ENCODE measurements at places on chromosomes 1 and 21. TPM values are rescaled to one million over a fixed set of nuclear protein-coding genes. Genes with fewer than 3 reads are reported as not detected.

DNA sequence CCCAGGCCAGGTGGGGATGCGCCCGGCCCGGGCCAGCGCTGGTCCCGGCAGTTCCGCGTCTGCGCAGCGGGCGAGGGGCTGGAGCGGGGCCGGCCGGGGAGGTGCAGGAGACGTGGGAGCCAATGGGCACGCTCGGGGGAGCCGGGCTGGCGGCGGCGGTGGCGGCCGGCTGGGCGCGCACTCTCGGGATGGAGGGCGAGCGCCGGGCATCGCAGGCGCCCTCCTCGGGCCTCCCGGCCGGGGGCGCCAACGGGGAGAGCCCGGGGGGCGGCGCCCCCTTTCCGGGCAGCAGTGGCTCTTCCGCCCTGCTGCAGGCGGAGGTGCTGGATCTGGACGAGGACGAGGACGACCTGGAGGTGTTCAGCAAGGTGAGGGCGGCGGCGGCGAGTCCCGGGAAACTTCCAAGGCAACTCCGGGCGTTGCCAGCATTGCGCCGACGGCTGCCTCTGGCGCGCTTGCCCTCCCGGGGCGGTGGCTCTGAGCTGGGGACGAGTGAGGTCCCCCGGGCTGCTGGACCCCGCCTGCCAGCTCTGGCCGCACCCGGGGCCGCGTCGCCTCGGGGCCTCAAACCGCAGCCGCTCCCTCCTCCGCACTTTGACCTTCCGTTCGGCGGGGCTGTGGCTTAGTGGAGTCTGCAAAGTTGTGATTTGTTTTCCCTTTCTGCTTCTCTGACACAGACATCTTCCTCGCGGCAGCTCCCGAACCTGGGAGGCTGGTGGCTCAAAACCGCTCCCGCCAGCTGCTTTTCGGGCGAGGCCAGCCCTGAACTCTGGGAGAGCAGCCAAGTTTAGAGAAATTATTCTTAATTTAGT lies at the start of gene SNX7:
TSS of gene SNX7 (plus strand) at position 178 of the 812 bp plus-strand sequence. CDS start at position 189, 11 bp downstream.
- H3K27ac ChIP-seq, result peak within 1 kb of the TSS; percentile 97
- peak within 1 kb of the TSS; percentile 99 for H3K4me3 ChIP-seq
- no peaks in the 10 kb centered on the region for H3K36me3 ChIP-seq

- H3K4me1 ChIP-seq, result peaks cover 18% of the 10 kb centered on the region
- H3K27ac ChIP-seq, result peak overlapping the region; percentile 77
- no peaks in the 10 kb centered on the region for H3K27me3 ChIP-seq
Observed at GRCh38 chr1:91611483-91611917, 110.8 kb downstream of the CDC7 start.

GRCh38 chr1:104706631-104707147 lies 957.0 kb downstream of the AMY1C start:
- DNase-seq, result no peak
- no peaks in the 10 kb centered on the region for H3K36me3 ChIP-seq
- H3K4me1 ChIP-seq, result no peaks in the 10 kb centered on the region
- no peak overlapping the region for H3K4me3 ChIP-seq

Gene NOS1AP
- total RNA-seq, result 4.4 TPM

DNA sequence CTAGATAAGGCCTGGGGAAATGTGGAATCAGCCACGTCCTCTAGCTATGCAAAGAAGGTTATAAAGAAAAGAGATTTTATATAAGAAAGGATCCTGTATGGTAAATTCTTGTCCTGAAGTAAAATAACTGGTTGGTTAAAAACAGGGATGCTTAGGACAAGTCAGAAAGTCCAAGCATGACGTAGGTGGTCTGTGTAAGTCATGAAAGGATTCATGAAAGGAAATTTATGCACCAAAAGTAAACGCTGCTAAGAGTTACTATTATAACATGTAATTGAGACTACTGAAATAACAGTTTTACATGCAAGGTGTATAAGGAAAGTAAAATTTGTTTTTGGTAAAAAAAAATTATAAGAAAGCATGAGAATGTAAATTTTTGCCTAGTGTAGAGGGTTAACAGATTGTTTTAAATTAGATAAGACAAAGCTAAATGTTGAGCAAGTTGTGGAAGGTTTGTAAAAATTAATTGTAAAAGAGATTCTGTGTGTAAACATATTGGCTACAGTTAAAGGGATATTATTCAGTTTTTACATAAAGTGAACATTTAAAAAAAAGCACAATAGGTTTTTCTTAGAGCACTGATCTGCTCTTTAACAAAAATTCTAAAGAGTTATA lies 43.9 kb downstream of the PIGK start:
- no peaks in the 10 kb centered on the region for H3K4me1 ChIP-seq
- H3K36me3 ChIP-seq, result peaks cover 28% of the 10 kb centered on the region
- DNase-seq, result no peak
- H3K27ac ChIP-seq, result no peak overlapping the region
- H3K27me3 ChIP-seq, result no peaks in the 10 kb centered on the region
- no peak overlapping the region for H3K4me3 ChIP-seq

Gene CYP4X1
- 0.62 TPM for total RNA-seq

DNA sequence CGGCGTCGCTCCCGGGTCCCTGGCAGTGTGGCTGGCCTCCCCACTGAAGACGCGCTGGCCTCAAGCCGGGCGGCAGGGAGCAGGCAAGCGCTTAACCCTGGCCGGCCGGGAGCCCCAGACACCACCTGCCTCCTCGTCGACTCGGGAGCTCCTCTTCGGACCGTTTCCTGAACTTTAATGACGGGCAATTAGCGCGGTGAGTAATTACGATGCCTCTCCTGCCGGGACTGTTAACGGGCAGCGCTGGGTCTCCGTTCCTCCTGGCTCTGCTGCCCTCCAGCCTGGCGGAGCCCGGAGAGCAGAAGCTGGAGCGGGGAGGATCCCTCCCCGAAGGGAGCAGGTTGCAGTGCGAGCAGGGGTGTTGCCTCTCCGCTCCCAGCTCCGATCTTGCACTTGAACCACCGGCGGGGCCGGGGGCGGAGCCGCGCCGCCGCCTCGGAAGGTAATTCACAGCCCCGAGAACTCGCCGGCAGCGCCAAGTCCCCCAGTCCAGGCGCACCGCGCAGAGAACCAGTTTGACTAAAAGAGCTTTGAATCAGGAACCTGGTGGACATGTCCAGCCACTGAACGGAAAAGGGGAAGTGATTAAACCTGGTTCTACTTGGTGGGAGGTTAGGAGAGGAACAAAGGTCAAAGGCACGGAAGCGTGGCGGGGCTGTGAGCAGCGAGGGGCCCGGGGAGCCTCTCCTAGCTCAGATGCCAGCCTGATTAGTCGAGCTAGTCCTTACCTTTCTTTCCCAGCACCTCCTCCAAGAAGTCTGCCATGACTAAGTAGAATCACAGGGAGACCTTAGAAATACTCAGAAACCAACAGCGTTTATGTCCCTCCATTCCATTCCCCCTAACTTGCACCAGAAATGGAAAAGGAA lies 18.3 kb upstream of the PLEKHA6 start:
- H3K4me1 ChIP-seq, result peaks cover 25% of the 10 kb centered on the region
- H3K36me3 ChIP-seq, result no peaks in the 10 kb centered on the region
- peaks cover 46% of the 10 kb centered on the region for H3K27me3 ChIP-seq
- peak overlapping the region; percentile 80 for H3K4me3 ChIP-seq

DNA sequence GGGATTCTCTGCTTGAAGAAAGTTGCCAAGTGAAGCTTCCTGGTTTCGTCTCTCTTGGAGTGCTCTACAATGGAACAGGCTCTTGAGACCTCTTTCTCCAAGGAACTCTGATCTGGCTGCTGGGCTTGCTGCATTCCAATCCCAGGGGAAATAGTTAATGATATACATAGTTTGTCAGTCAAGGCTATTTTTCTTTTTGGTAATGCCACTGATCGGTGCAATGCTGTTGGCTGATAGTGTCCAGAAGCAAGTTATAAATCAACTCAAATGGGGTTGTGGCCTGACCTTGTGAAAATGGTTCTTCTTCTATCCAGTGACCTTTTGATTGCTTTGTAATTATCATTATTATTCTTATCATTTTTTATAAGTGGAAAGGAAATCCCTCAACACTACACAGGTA lies 48.4 kb upstream of the TNFSF18 start:
- H3K27me3 ChIP-seq, result peaks cover 4% of the 10 kb centered on the region
- H3K4me1 ChIP-seq, result peaks cover 2% of the 10 kb centered on the region
- no peaks in the 10 kb centered on the region for H3K36me3 ChIP-seq
- no peak overlapping the region for H3K4me3 ChIP-seq
- H3K27ac ChIP-seq, result no peak overlapping the region
- DNase-seq, result no peak

DNA sequence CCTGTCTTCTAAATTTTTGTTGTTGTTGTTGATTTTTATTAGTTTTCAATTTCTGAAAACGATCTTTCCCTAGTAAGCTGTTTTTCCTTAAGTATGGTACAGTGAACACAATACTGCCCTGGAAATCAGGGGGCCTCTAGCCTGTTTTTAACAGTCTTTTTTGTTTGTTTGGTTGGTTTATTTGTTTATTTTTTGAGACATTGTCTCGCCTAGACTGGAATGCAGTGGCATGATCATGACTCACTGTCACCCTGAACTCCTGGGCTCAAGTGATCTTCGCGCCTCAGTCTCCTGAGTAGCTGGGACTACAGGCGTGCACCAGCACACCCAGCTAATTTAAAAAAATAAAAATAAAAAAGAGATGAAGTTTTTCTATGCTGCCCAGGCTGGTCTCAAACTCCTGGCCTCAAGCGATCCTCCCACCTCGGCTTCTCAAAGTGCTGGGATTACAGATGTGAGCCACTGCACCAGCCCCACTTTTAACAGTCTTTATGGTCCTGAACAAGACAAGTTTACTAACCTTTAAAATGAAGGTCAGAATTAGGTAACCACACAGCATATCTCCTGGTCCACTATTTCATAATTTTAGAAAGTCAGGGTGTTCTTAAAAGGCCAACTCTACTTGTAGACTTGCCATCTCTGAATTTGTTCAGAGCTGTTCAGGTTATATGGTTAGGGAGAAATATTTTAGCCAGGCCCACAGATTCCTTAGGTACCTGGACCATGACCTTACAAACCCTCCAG lies 35.4 kb downstream of the TBCE start:
- DNase-seq, result no peak
- peaks cover 11% of the 10 kb centered on the region for H3K36me3 ChIP-seq
- peaks cover 3% of the 10 kb centered on the region for H3K4me1 ChIP-seq

Gene RHD
- total RNA-seq, result not detected

Gene IL20
- total RNA-seq, result not detected

Gene RAD54L
- 11.7 TPM for total RNA-seq

- DNase-seq, result no peak
- H3K27ac ChIP-seq, result peak overlapping the region; percentile 98
- H3K4me1 ChIP-seq, result peaks cover 67% of the 10 kb centered on the region
Observed at GRCh38 chr1:33350611-33351280, 29.8 kb upstream of the A3GALT2 start.

GRCh38 chr1:1333551-1334241 lies 2.6 kb downstream of the TAS1R3 start:
- no peak for DNase-seq
- no peak overlapping the region for H3K4me3 ChIP-seq
- peaks cover 2% of the 10 kb centered on the region for H3K36me3 ChIP-seq
- no peaks in the 10 kb centered on the region for H3K27me3 ChIP-seq
- no peak overlapping the region for H3K27ac ChIP-seq

GRCh38 chr1:208137193-208137592 lies 107.0 kb downstream of the PLXNA2 start:
- DNase-seq, result no peak
- peak overlapping the region; percentile 37 for H3K27ac ChIP-seq
- H3K4me3 ChIP-seq, result no peak overlapping the region

Gene PLA2G5
- total RNA-seq, result not detected

Gene CD1D
- total RNA-seq, result 2.2 TPM

Gene FAM72A
- total RNA-seq, result 1.7 TPM

Gene SPSB1
- 22.0 TPM for total RNA-seq

Gene PINK1
- 38.1 TPM for total RNA-seq

- H3K4me1 ChIP-seq, result peaks cover 9% of the 10 kb centered on the region
- H3K27me3 ChIP-seq, result no peaks in the 10 kb centered on the region
- peak overlapping the region; percentile 93 for H3K4me3 ChIP-seq
- no peak for DNase-seq
Observed at GRCh38 chr1:108877348-108878159, 769 bp downstream of the GPSM2 start.

DNA sequence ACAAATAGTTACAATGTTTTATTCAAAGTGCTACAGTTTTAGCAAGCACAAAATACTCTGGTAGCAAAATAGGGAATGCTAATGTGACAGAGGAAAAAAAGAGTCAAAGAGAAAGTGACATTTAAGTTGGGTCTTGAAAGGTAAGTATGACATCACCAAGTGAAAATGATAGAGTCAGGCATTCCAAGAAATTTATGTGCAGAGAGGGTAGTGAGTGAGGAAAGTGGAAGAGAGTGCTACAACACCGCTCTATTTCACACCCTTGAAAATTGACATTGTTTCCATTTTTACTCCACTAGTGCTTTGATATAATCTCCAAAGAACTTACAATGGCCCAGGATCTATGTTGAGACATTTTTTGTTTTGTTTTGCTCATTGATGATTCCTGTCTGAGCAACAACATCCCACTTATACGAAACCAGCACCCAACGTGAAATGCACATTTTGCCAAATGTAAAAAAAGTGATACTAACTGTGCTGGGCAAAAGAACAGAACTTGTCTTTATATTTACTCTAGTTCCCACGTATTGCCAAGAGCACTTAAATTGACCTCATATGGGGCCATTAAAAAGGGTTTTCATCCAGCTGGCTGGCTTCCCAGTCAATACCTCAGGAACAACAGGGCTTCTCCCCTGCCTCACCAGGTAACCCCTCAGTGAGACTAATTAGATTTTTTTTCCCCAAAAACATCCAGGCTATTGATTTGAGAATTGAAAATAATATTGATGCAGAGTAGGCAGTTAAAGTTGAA lies 206.3 kb upstream of the NR5A2 start:
- H3K27me3 ChIP-seq, result peaks cover 3% of the 10 kb centered on the region
- no peak overlapping the region for H3K27ac ChIP-seq
- no peak for DNase-seq
- no peaks in the 10 kb centered on the region for H3K36me3 ChIP-seq
- H3K4me3 ChIP-seq, result no peak overlapping the region
- peaks cover 7% of the 10 kb centered on the region for H3K4me1 ChIP-seq

GRCh38 chr1:18440385-18441226 lies 40.1 kb upstream of the KLHDC7A start:
- DNase-seq, result no peak
- H3K27me3 ChIP-seq, result peaks cover 25% of the 10 kb centered on the region
- H3K36me3 ChIP-seq, result no peaks in the 10 kb centered on the region
- no peak overlapping the region for H3K27ac ChIP-seq
- H3K4me3 ChIP-seq, result no peak overlapping the region

Gene ZFP69B
- 9.0 TPM for total RNA-seq

DNA sequence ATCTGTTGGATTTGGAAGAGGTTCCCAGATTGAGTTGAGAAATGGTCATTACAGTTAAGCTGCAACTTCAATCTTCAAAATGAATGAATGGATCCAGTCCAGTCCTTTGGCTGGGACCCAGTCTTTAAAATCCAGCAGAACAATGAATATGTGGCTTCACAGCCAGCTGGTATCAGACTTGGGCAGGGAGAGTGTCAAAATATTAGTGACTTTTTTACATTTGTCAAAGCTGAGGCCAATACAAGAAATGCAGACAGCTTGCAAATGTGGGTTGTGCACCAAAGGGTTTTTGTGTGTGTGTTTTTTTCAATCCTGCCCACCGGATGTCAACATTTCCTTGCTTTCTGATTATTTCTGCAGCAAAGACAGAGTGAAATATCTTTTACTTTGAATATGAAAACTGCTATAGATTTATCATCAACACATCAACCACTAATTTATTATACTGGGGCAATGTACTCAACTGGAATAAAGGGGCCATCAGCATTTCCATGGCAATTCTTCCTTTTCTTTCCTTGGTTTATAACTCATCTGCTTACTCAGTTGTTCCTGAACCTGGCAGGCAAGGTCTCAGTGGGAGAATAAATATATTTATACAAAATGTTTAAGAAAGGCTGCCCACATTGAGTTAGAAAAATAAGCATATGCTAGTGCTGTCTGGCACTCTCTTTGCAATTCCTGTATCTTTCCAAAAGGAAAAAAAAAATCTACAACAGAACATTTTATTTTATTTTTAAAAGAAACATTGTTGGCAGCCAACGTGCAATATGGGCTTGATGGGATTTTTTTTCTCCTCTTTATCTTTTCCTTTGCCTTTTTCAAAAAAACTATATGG lies 491.6 kb upstream of the C1orf87 start:
- no peak overlapping the region for H3K4me3 ChIP-seq
- peaks cover 12% of the 10 kb centered on the region for H3K27me3 ChIP-seq
- peaks cover 21% of the 10 kb centered on the region for H3K4me1 ChIP-seq
- DNase-seq, result no peak

Gene CD1B
- total RNA-seq, result not detected

Data from mesothelial cell of epicardium (in vitro differentiated cells).